Bone marrow (tissue), 2 donors: ENCODE measurements at places on chromosomes 1 and 21.

DNA sequence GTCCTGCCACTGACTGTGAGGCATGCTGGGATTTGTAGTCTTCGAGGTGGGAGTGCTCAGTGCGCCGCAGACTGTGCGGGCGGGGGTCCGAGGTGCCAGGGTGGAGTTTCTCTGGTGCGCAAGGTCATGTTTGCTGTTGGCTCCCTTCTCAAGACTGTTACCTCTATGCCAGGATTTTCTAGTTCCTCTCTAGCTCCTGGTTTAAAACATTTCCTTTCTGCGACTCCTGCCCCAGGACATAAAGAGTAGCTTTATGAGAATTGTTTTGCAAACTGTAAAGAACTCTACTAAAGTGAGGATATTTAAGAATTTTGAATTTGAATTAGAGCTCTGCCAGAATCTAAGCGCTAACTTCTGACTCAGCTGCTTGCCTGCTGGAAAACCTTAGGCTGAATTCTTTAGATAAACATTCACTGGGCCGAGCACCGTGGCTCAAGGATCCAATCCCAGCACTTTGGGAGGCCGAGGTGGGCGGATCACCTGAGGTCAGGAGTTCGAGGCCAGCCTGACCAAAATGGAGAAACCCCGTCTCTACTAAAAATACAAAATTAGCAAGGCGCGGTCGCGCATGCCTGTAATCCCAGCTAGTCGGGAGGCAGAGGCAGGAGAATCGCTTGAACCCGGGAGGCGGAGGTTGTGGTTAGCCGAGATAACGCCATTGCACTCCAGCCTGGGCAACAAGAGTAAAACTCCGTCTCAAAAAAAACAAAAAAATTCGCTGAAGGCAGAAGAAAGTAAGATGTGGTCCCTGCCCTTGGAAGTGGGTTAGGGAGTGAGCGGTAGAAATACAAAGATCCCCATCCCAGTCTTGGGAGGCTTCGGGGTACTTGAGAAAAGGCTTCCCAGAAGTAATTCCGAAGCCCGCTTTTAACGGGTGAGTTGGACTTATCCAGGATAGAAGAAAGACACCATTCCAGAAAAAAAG, 992 bp upstream of the USP48 start:
- no peak for DNase-seq

- no peak for DNase-seq
These were observed 26.2 kb downstream of the TP73 start for GRCh38 chr1:3678361-3679097.

DNA sequence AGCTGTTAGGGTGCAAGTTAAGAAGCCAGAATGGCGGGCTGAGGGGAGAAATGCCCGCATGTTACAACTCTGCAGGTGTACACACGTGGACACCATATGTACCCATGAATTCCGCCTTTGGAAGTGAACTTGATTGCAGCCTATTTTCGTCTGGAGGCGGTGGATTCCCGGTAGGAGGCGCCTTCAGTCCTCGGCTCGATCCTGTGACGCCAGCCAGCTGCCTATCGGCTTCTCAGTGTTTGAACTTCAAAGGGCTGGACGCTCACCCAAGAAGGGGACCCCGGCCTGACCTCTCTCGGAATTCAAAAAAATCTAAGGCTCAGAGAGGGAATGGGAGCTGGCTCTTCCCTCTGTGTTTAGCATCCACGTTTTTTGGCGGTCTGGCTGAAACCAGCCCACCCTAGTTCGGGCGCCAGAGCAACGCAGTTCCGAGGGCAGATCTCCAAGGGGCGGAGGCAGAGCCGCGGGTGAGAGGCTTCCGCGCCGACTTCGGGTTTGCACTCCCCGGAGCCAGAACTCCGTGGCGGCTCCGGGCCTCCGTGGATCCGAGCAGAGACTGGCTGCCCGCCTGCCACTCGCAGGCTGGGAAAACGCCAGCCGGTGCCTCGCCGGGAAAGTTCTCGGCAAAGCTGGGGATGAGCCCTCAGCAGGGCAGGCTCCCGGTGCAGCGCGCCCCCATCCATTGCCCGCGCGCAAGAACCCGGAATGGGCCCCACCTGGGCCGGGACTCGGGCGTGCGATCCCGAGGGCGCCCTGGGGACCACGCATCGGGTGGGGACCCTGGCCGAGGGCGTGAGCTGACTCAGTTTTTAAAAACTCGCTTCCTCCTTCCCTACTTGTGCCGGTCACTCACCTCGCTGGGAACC, 996 bp upstream of the TMEM51 start:
- no peak for DNase-seq

- no peak for DNase-seq
These were observed 65.0 kb upstream of the PRDX6 start for GRCh38 chr1:173411835-173412742.

DNA sequence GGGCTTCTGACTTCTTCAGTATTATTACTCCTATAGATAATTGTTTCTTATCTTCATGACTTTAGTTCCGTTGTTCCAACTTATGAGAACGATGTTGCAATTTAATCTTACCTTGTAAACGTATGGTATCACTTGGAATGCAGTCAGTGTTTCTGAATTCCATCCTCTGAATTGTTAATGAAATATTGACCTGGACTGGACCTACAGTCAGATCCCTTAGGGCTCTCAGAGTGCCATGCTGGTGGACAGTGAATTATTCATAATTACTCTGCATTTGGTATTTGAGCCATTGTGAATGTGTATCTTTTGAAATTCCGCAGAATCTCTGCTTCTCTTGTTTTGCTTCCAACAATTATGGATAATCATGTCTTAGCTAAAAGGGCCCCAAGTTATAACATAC, 72.3 kb downstream of the PRDM2 start:
- DNase-seq: no peak

DNA sequence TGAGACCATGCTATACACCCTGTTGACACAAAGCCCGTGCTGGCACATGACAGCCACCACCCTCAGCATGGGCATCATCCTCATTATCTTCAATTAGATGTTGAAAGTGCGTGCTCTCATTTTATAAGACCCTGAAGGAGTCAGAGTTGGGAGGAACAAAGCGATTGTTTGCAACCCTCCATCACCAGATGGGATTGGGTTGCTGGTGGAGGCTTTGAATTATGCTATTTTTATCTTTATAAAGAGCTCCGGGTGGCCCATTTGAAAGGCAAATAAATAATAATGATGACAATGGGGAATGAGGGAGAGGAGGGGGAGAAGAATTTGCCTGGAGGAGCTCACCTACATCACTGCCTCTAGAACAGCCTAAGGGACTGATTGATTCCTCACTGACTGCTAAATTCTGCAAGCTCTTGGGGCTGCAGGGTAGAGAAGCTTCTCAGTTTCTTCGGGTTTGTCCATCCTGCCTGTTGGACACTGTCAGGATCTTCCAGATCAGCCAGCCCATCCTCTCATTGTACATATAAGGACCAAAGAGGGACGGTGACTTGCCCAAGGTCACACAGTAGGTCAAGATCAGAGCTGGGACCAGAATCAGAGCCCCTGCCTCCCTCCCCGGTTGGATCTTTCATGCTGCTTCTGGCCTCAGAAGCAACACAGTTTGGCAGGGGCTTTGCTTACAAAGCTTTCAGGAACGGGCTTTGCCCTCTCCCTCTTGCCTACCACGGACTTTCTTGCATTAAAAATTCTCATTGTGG, 130.9 kb upstream of the ZBTB40 start:
- DNase-seq: no peak

GRCh38 chr1:17861685-17862084, 106.6 kb downstream of the ACTL8 start:
- no peak for DNase-seq

GRCh38 chr21:36624105-36624504, 74.8 kb upstream of the SIM2 start:
- DNase-seq: no peak

GRCh38 chr1:62088439-62088838, 106.2 kb upstream of the L1TD1 start:
- no peak for DNase-seq

DNA sequence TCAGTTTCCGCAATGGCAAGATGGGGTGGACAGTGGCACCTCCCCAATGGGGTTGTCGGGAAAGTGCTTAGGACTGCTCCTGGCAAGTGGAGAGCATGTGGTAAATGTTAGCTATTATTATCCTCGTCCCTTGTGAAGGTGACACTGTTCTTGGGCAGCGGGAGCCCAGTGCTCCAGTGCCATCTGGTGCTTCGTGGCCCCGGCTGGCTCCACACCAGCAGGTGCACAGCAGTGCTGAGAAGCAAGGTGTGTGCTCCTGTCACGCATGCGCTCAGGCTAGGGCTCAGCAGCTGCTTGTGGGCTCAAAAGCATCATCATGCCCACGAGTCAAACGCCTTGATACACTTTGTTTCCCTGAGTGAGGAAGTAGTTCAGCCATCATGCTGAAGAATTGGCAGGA, 24.9 kb upstream of the KCNC4 start:
- DNase-seq: no peak

DNA sequence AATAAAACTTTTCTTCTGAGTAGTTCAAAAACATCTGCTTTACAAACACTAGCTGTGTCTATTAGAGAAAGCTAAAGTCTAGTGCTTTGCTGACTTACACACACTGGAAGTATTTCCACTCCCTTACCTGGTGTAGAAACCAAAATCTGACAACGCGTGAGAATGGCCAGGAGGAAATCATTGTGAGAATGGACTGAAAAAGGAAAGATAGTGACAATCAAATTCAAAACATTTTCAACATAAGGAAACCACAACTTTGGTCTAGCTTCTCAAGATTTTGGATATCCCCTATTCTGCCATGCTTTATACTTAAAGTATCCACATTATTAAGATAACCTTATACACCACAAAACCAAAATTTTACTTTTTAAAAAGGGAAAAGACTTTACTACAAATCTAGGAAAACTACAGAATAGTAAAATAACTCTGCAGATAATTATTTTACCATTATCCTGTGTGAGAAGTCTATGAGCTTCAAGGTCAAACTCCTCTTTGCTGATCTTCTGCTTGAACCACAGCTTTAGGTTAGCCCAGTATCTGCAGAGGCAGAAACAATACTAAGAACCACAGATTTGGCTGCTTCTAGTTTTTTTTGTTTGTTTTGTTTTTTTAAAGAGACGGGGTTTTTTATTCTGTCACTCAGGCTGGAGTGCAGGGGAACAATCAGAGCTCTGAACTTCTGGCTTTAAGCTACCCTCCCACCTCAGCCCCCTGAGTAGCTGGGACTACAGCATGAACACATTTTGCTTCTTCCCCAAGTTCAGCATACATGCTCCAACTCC, 6.6 kb downstream of the TADA1 start:
- DNase-seq: no peak

DNA sequence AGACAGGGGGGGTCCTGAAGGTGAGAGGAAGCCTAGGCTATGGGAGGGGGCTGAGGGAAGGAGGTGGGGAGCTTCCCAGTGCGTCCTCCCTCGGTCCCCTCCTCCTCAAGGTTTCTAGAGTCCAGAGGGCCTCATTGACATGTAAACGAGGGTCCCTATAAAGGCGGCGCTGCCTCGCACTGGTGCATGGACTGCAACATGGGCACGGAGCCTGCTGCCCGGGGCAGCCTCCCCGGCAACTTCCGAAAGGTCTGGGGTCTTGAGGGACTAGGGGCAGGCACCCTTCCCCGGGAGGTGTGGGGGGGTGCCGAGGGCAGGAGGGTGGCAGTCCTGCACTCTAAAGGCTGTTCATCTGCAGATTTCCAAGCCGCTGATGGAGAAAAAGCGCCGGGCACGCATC, at the start of gene HES3:
Gene HES3 (plus strand): TSS at position 187 of the 400 bp plus-strand sequence. CDS start 187 bp downstream, at position 374.
- DNase-seq: no peak

DNA sequence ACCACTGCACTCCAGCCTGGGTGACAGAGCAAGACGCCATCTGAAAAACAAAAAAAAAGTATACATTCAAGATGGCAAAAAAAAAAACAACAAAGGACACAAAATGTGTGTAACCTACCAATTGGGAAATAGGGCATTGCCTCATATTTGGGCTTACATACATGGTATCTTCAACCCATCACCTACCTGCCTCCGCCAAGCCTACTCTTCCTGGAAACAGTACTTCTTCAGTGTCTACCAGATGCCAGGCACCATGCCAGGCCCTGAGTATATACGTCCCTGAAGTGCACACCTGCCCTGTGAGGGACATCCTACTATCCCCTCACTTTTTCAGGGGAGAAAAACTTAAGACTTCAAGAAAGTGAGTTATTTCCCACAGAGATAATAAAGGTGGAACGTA, 160.2 kb downstream of the TOMM20 start:
- no peak for DNase-seq

DNA sequence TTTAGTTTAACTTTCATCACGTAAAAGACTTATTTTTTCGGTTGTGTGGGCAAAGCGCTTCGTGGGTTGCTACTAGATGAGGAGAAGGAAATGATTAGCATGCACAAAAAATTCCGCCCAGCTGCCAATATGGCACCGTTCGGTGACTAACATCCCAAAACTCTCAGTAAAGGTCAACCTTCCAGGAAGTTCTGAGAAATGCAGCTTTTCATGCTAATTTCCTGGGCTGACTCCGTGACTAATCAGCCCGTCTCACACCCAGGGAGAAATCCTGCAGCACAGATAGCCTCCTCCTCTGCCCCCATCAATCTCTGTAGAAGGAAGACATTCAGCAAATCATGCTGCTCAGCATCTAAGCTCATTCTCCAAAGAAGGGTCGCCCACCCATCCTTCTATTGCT, 34.1 kb downstream of the TMCO4 start:
- DNase-seq: no peak

GRCh38 chr1:95179205-95179986, 54.6 kb upstream of the RWDD3 start:
- DNase-seq: no peak

- DNase-seq: no peak
These were observed 46.6 kb downstream of the CRB1 start for GRCh38 chr1:197314682-197315081.

GRCh38 chr1:184051485-184052193, at the start of gene TSEN15:
Gene TSEN15, plus strand, starts transcription at chr1:184051730. Its CDS starts 26 bp downstream, at chr1:184051756.
- DNase-seq: peak; percentile 31

DNA sequence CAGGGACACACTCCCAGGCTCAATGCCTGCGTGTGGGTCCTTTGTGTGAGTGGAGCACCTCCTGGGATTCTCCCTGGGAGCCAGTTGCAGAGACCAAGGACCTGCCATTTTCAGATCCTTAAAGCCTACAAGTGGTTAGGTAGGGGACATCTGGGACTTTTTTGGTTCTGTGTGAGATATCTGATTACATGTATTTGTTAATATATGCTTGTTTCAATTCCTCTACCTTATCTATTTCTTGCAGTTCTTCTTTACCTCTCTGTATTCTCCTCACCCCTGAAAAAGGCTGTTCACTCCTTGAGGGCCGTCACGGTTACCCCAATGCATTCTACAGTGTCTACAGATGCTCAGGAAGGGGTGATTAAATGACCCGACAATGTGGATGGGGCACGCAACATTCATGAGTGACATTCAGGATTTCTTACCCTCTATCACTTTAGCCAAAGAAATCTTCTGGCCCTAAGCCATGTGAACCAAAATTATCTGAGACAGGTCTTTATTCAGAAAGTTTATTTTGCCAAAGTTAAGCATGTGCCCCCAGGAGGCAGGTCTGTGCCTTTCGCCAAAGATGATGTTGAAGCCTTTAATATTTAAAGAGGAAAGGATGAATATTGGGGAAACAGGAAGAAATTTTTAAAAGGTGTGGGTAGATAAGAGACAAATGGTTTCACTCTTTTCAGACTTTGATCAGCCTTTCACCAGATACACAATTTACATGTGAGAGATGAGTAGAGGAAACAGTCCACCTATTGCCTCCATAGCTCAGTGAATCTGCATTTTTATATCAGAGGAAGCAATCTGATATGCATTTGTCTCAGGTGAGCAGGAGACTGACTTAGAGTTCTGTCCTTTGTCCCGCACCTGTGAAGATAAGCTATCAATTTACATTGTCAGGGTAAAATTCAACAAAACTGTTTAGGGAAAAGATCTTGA, 44.6 kb upstream of the MPZL1 start:
- DNase-seq: no peak

- no peak for DNase-seq
These were observed 132.1 kb downstream of the ETS2 start for GRCh38 chr21:38937844-38938243.
